Fibroblast of the aortic adventitia (primary cell): ENCODE measurements at places on chromosomes 12 and 14.

DNA sequence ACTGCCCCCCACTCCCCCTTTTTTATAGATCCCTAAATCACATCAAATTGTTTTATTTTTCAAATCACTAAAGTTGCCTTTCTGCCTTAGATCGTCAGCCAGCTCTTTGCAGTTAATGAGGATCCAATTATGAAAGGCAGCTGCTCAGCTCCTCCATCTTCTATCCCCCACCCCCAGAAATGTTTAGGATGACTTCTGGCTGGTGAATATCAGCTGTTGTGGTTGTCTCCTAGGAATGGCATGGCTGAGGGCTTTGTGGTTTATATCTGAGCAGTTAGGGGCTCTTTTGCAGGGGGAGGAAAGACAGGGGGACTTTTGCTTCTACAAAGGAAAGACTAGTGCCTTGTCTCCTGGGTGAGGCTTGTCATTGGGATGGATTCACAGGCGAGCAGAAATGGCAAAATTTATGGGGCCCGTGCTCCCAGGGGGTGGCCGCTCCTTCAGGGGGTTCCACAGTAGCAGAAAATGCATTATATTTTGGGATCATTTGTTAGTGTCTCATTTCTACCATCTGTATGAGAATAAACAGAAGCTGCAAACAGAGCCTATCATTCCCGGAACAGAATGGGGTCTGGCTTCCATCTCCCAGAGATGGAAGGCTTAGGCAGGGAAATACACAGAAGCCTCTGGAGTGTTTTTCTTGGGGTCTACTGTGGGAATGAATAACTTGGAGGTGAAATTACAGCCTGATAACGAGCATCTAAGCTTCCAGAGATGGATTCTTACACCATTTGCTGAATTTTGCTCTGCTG lies 6.5 kb downstream of the JDP2 start:
- DNase-seq = no peak

GRCh38 chr14:55122440-55122986 lies 6.5 kb upstream of the LGALS3 start:
- DNase-seq = peak; percentile 80

- DNase-seq = peak; percentile 12
These were observed 33.4 kb upstream of the FAM181A start for GRCh38 chr14:93893661-93894261.

DNA sequence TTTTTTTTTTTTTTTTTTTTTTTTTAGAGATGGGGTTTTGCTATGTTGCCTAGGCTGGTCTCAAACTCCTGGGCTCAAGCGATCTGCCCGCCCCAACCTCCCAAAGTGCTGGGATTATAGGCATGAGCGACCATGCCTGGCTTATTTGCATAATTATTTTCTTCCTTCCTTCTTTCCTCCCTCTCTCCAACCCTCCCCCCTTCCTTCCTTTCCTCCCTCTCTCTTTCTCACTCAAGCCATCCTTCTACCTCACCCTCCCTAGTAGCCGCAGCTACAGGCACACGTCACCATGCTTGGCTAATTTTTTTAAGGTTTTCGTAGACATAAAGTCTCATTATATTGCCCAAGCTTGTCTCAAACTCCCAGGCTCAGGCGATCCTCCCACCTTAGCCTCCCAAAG lies 83.8 kb downstream of the PEBP1 start:
- no peak for DNase-seq
